ENCODE measurements at places on chromosomes 13 and 19. TPM values are rescaled to one million over a fixed set of nuclear protein-coding genes. Genes with fewer than 3 reads are reported as not detected.

Gene CGB1
- not detected for total RNA-seq

Gene AMER2
- not detected for total RNA-seq

Gene KLK15
- total RNA-seq, result not detected

Gene ZNF530
- total RNA-seq, result 11.7 TPM

Gene DDA1
- total RNA-seq, result 25.3 TPM

Gene YIPF2
- 90.4 TPM for total RNA-seq

Gene CLEC4G
- total RNA-seq, result not detected

Gene OVOL3
- total RNA-seq, result not detected

Gene VMAC
- 4.7 TPM for total RNA-seq

Gene LRRC8E
- 5.6 TPM for total RNA-seq

Gene ZNF835
- 0.49 TPM for total RNA-seq

Gene ERICH6B
- not detected for total RNA-seq

Gene SH2D3A
- not detected for total RNA-seq

Gene IGFL2
- total RNA-seq, result not detected

Gene ZNF566
- 2.8 TPM for total RNA-seq

Gene OLFM4
- not detected for total RNA-seq

Gene PSG7
- total RNA-seq, result 0.36 TPM

Gene GRIK5
- not detected for total RNA-seq

Gene SLAIN1
- 0.65 TPM for total RNA-seq

Gene LILRB1
- total RNA-seq, result not detected

Gene CGB8
- not detected for total RNA-seq

Gene STAP2
- total RNA-seq, result 1.8 TPM

Gene IQCN
- 0.81 TPM for total RNA-seq

Gene DNAAF3
- total RNA-seq, result 8.8 TPM

Gene TNNT1
- 3.2 TPM for total RNA-seq

Gene CEACAM20
- not detected for total RNA-seq

Gene SLITRK5
- not detected for total RNA-seq

Gene KLK2
- total RNA-seq, result not detected

Gene IGFL3
- total RNA-seq, result not detected

Gene GARIN5A
- not detected for total RNA-seq

Gene S1PR2
- 15.6 TPM for total RNA-seq

Gene CEACAM7
- not detected for total RNA-seq

Gene WTIP
- 21.8 TPM for total RNA-seq

Gene C19orf67
- not detected for total RNA-seq

Gene ZNF229
- total RNA-seq, result 7.4 TPM

Gene PRTN3
- total RNA-seq, result 0.16 TPM

Gene MBD3L2
- not detected for total RNA-seq

Gene CEACAM3
- total RNA-seq, result not detected

Gene SMIM44
- total RNA-seq, result not detected

Gene FAM124A
- 0.97 TPM for total RNA-seq

Gene PNMA8B
- total RNA-seq, result 0.97 TPM

Gene GNA15
- total RNA-seq, result not detected

Gene STOML3
- total RNA-seq, result not detected

Gene ZNF431
- 1.9 TPM for total RNA-seq

Gene KLK3
- total RNA-seq, result not detected

Gene LPAR6
- 8.3 TPM for total RNA-seq

Gene EPS8L1
- 0.90 TPM for total RNA-seq

Gene DLEU7
- total RNA-seq, result not detected

Gene CYP2A6
- not detected for total RNA-seq

Gene ZNF578
- total RNA-seq, result 2.4 TPM
